Left ventricle myocardium superior (tissue), 1 donor: ENCODE measurements at places on chromosomes 5 and 9. TPM values are rescaled to one million over a fixed set of nuclear protein-coding genes. Genes with fewer than 3 reads are reported as not detected.

The OR1Q1 gene
- not detected for total RNA-seq

The PDZD2 gene
- 80.1 TPM for total RNA-seq

The AQP3 gene
- total RNA-seq = 14.8 TPM

The SOWAHA gene
- 0.17 TPM for total RNA-seq

The KCNV2 gene
- total RNA-seq = not detected

The PIP5K1B gene
- 85.3 TPM for total RNA-seq
